CD4-positive, alpha-beta T cell treated with Interferon gamma for 1 hour (primary cell): ENCODE measurements at places on chromosomes 1 and 21.

- no peak for DNase-seq
Observed at GRCh38 chr1:118042501-118042900, 113.0 kb downstream of the WDR3 start.

GRCh38 chr1:30305061-30305460 lies 418.3 kb downstream of the MATN1 start:
- no peak for DNase-seq

DNA sequence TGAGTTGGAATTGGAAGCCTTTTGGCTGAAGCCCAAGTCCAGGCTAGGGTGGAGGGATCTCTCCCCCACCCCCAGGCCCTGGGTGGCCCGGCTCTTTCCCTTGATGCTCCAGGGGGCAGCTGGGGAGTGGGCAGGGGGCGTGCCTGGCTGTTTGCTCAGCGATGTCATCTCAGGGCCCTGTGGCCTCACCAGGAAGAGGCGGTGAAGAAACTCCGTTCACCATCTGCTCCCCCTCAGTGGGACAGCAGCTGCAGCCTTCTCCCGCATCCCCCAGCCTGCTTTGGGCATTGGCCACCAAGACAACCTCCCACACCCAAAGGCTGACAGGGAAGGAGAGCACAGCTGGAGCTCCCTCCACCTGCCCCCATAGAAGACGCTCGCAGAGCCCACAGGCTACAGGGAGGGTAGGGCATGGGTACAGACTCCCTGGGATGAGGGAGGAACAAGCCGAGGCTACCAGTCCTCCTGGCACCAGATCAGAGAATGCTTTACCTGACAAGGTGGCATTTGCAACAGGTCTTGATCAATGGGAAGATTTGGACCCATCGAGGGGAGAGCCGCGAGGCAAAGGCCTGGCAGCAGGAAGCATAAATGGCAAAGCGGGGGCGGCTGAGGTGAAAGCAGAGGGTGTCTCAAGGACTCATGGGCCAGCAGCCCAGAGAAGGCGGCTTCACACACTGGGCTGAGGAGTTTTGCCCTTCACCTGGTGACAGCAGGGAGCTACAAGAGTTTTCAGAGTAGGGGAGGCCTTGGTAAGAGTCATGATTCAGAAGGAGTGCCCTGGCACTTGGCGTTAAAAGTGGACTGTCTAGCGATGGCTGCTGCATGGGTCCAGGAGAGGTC lies 6.5 kb upstream of the GUCA2A start:
- DNase-seq = no peak

GRCh38 chr1:117571496-117571895 lies 34.4 kb upstream of the TENT5C start:
- DNase-seq = no peak

GRCh38 chr1:61226791-61227567 lies 144.6 kb downstream of the NFIA start:
- no peak for DNase-seq

DNA sequence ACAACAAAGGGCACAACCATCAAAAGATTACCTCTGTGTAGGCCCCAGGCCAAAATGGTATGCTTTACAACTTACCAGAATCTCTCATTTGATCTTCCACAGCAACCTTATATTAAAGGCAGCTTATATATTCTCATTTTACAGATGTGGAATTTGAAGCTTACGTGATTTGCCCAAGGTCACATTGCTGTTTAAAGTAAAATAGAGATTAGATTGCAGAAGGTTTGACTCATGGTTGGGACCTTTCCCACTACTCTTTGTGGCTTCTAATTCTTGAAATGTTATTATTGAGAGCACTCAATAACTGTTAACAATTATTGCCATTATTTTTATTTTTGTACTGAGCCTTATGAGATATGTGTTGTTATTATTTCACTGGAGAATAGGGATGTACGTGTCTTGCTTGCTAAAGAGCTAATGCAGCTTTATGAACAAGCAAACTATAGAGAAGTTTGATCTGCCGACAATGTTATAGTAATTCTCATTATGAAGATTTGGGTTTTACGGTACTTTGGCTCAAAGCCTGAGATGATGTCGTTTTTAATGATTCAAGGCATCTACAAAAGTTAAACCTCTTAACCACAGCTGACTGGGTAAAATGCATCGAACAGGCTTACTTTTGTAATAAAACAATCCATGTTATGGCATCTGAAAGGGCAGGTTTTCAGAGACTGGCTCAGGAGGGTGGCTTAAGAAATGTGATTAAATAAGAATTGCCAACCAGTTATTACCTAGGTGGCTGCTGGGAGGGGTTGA lies 43.3 kb upstream of the TSNAX start:
- DNase-seq = no peak

GRCh38 chr1:71521655-71522264 lies 440.9 kb upstream of the ZRANB2 start:
- no peak for DNase-seq

DNA sequence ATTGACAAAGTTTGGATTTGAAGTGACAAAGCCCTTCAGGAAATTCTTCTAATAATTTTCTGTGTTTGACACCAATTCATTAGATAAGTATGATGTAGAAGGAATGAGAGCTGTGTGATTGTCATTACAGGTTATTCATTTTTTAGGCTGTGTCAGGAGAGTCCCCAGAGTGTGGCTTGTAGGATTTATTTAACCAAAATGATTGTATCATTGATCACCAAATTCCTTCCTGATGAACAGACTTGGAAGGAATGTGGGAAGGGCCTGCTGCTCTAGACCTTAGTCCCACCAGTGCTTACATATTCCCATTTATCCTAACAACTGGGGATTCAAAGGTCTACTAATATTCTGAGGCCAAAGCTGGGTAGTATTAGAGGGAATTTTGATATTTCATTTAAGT lies 383.3 kb upstream of the KAZN start:
- DNase-seq = no peak

GRCh38 chr1:115710859-115711624 lies 57.5 kb downstream of the CASQ2 start:
- no peak for DNase-seq

DNA sequence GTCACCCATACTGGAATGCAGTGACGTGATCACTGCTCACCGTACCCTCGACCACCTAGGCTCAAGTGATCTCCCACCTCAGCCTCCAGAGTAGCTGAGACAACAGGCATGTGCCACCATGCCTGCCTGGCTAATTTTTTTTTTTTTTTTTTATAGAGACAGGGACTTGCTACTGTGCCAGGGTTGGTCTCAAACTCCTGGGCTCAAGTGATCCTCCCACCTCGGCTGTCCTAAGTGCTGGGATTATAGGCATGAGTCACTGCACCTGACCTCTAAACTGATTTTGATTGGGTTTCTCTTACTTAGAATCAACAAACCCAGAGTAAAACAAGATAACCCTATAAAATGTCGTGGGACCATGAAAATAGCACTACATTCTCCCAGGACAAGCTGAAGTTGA lies 112.0 kb downstream of the UBE2U start:
- no peak for DNase-seq

DNA sequence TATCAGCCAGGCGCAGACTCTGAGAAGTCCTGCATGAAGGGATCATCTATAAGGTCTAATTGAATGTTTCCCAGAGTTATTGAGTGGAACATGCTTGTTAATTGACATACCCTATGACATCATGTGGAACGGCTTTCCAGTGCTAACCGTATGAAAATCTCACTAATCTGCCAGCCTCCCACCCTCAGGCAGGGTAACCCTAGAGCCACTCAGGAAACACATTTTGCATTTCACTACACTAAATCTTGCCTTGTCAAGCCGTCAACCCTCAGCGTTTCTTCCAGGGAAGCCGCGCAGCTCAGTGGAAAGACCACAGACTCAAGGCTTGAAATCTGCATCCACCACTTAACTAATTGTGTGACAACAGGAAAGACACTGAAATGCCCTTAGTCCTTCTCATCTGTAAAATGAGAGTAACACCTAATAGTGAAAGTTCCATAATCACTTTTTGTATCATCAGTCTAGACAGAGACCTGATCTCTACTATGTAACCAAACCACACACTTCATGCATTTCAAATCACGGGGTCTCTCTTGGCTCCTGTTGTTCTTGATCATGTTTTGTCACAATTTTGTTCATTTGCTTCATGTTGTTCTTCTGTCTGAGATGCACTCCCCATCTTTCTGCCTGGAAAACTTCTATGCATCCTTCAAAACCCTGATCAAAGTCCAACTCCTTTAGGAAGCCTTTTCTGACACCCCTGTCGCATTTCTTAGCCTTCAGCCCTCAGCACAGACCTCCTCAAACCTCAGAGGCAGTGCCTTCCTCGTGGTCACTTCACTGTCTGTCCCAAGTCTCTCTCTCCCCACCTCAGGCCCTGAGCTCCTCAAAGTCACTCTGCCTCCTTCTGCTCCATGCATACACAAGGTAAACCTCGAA lies 246.5 kb downstream of the TOMM20 start:
- no peak for DNase-seq

DNA sequence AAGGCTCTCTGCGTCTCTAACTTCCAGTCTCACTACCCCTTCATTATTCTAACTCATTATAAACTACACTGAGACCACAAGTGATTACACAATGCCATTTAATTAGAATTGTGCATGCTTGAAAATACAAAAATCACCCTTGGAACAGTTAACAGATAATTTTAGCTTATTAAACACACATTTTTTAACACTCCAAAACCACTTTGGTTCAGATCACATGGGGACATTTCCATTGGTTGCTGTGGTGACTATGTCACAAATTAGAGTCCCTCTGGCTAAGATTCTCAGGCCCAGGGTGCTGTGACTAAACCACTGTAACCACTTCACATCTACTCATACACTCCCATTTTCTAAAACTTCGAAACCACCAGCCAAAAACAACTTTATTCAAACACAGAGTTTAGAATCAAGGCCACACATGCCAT lies 43.0 kb downstream of the JAK1 start:
- peak; percentile 19 for DNase-seq

DNA sequence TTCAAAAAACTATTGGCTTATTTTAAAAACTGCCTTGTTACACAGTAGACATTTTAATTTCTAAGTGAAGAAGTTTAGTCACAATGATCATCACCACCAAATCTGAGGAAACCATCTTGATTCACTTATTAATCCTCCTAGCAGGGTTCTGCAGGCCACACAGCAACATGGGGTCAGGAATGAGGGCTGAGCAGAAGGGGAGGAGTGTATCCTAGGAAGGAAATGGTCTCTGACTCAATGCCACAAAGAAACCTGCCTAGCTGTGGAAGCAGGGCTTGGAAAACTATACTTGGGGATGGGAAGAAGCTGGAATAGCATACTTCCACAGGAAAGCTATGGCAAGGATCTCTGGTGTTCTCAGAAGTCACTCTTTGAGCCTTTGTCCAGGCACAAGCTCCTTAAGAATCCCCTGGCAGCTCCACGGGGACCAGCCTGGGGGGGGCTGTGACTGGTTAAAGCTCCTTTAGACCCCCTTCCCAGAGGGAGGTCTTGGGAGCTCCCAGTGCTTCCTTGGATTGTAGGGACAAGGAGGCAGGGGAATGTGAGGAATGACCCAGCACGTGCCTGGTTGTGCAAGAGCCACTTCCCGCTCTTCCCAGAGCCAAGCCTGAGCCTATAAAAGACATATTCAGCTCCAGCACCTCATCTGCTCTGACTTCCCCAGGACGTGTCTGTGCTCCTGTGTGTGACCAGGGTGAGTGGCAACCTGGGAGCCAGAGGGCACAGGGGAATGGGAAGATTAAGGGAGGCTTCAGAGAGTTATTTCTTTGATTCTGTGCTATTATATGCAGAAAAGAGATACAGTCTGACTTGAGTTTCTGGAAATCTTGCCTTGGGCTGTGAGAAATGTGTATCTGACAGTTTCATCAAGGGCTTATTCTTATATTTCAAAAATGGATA lies at the start of gene LCE2A:
TSS of gene LCE2A (plus strand) at position 645 of the 900 bp plus-strand sequence. CDS start 557 bp downstream, outside the sequence.
- no peak for DNase-seq

DNA sequence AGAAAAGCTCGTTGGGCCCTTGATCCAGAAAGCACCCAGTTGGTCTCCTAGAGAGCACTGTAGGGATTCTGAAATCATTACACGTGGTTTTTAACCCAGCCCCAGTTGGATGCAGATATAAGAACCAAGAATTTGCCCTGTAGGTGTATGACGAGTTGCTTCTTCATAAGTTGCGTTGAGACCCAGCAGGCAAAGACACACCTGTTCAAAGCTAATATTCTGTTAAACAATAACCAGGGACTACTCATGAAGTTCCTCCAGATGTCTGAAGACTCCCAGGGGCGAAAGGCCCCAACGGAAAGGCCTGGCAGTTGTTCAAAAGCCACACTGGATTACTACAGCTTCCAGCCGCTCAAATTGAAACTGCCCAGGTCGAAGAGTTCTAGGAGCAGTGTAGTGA lies 88.6 kb upstream of the HNRNPU start:
- no peak for DNase-seq

DNA sequence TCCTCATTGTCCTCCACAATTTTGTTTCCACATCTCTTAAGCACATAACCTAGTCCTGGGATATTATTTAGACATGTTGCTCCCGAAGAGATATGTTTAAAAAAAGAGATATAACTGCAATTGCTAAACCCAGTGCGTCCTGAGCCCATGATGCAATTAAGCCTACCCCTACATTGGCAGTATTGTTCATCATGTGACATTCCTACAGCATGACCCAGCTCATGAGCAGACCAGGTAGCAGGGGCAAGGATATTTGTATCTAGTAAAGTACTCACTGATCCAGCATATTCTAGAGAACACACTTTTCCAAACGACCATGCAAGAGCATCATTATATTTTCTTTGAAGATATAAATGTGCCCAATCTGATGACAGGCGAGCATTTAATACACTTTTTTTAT lies 1.2 kb downstream of the ADAM30 start:
- no peak for DNase-seq

- DNase-seq = no peak
Observed at GRCh38 chr1:154329551-154330131, 4.3 kb downstream of the ATP8B2 start.

GRCh38 chr1:48697066-48697707 lies 79.5 kb downstream of the BEND5 start:
- DNase-seq = peak; percentile 14

- DNase-seq = no peak
Observed at GRCh38 chr1:215835951-215836350, 268.8 kb downstream of the KCTD3 start.

GRCh38 chr1:86616871-86617270 lies 70.0 kb downstream of the CLCA4 start:
- peak; percentile 29 for DNase-seq

- no peak for DNase-seq
Observed at GRCh38 chr1:42961312-42962091, 2.8 kb upstream of the SLC2A1 start.

- DNase-seq = no peak
Observed at GRCh38 chr1:180785291-180785690, 127.4 kb upstream of the KIAA1614 start.

- no peak for DNase-seq
Observed at GRCh38 chr1:28147264-28148094, 29.0 kb downstream of the PTAFR start.

DNA sequence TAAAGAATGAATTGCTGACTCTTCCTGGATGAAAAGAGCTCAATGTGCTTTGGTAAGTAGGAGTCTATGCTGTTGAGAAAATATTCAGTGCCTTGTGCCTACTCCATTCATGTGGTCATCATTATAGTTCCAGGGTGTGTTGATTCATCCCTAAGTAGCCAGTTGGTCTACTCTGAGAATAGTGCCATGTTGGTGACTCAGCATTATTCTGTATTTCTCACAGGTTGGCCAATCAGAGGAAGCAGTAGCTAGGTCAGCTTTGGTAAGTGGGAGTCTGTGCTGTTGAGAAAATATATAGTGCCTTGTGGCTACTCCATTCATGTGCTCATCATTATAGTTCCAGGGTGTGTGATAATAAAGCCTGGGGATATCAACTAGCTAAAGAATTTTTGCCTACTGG lies 397.3 kb downstream of the AGBL4 start:
- no peak for DNase-seq

GRCh38 chr1:19457607-19458006 lies 27.7 kb downstream of the CAPZB start:
- no peak for DNase-seq

- peak; percentile 5 for DNase-seq
Observed at GRCh38 chr1:114154963-114155322, 1.3 kb upstream of the SYT6 start.

GRCh38 chr21:32132409-32132808 lies 146.4 kb downstream of the MIS18A start:
- no peak for DNase-seq
